ENCODE measurements at places on chromosomes 4 and X.

- no peak for DNase-seq
Measured at GRCh38 chr4:183636923-183637322, 22.1 kb downstream of the RWDD4 start.

DNA sequence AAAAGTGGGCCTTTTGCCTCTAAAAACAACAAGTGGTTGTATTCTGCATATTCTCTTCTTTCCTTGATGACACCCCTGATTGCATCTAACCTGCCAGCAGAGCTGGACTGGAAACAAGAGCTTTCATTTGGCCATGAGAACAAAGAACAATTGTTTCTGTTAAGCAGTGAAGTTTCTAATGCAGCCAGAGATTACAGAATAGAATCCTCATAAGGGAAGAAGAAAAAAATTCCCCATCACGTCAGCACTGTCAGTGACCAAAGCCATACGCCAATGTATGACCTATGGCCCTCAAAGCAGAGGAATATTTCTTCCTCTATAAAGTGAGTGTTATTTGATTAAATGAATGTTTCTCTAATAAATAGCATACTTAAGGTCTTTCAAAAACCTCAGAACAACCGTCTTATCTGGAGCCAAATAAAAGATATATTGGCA is 529.1 kb upstream of the INTU start:
- DNase-seq, result no peak

DNA sequence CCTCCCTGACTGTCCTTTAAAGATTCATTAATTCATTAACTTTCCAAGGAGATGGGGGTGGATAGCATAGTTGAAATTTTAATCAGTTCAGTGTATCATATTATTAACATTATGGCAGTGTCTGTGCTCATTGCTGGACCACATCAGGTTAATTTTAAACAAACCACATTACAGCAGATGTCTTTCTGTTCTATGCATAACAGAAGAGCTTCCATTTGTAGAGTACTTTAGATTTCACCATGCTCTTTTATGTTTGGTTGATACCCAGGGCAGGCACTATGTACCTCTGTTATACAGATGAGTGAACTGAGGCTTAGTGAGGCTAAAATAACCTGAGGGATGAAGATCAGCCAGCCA is 41.1 kb downstream of the AFF2 start:
- no peak for DNase-seq

GRCh38 chr4:146273204-146273901 is 59.0 kb downstream of the REELD1 start:
- no peak for DNase-seq

DNA sequence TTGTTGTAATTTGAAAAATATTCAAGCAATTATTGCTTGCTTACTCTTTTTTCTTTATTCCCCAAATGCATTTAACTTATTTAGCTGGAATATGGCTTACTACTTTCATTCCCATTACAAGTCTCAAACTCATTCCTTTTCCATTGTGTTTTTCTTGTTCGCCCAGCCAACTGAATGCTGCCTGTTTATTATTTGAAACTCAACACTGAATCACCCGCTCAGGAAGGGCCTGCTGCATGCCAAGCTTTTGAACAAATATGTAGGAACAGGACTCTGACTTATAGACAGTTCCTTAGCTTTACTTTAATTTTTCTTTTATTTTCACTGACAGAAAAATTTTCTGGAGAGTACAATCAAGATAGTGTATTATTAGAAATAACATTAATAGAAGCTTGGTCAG is 12.9 kb downstream of the PCDH18 start:
- no peak for DNase-seq

- no peak for DNase-seq
Measured at GRCh38 chrX:43910012-43910411, 27.8 kb upstream of the MAOB start.

GRCh38 chr4:119284876-119285780 is 36.8 kb downstream of the FABP2 start:
- no peak for DNase-seq

- DNase-seq, result no peak
Measured at GRCh38 chr4:55133951-55134350, 8.6 kb upstream of the KDR start.

DNA sequence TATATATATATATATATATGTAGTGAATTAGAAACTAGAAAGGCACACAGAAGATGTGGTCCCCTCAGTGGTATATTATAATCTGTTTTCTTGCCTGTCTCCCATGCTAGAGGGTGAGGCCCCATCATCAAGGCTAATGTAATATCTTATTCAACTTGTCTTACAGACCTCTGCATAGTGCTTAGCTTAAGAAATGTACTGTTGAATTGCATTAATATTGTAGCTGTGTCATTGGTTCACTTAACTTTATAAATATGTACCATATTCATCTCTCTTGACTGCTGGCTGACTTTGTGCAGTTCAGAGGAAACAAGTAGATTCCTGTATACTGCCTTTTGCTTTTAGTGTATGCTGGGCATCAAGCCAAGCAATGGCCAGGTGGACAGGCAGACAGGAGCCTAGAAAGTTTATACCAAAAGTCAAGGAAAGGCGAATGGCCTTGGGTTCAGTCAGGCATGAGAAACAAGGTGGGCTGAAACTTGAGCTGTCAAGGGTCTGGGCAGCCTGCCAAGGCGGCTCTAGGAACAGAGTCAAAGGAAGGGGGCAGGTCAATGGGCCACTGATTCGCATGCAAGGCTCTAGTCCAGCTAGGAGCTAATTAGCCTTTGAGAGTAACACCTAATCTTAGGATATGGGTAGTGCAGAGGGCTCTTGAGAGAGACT is 78.8 kb upstream of the LEF1 start:
- no peak for DNase-seq

GRCh38 chr4:20735931-20736330 is 35.7 kb downstream of the PACRGL start:
- DNase-seq, result no peak

GRCh38 chr4:168536448-168536847 is 39.6 kb downstream of the PALLD start:
- DNase-seq, result no peak

DNA sequence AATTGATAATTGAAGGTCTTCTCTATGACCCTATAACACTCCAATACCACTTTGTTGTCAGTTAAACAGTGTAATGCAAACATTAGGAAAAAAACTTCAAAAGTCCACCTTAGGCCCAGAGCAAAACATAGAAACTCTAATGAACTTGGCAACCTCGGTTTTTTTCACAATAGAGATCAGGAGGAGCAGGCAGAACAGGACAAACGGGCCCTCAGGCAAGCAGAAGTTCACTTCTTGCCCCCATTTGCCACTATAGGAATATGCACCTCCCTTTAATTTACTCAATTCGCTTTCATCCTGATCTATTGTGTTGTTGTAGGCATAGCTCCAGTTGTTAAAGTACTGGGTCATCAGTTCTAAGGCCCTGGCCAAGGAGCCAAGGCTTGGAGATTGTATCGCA is 18.2 kb downstream of the ACOX3 start:
- no peak for DNase-seq

GRCh38 chr4:72886602-72887001 is 182.9 kb downstream of the COX18 start:
- DNase-seq, result no peak

- no peak for DNase-seq
Measured at GRCh38 chrX:65674204-65674893, 6.9 kb downstream of the MSN start.

DNA sequence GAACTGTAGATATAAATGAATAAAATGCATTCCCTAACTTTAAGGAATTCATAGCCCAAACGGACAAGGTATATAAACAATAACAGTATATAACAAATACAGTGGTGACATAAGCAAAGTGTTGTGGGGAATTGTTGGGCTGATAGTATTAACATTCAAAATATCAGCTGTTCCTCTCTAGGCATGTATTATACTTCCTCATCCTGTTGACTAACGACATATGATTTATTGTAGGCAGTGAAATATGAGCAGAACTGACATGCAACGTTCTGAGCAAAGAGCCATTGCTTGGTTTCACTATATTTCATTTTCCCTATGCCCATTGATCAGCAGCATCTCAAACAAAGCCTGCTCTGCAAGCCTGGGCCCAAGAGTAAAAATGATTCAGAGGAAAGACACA is 143.9 kb downstream of the PTCHD1 start:
- no peak for DNase-seq

GRCh38 chr4:3792813-3793212 is 26.6 kb downstream of the ADRA2C start:
- no peak for DNase-seq

DNA sequence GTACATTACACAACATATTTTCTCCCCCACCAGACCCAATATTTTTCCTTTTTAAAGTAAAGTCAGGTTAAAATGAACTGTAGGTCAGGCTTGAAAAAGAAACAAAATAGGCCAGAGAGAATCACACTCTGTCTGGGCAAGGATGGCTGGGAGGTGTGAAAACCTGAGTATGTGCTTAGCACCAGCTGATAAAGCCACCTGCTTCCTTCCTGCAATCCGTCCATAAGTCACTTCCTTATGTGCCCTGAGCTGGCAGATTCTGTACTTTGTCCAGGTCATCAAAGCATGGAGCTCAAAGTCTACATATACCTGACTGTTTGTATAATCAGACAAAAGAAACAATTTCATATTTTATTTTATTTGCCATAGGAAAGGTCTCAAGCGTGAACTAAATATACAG is 37.7 kb downstream of the ANTXR2 start:
- DNase-seq, result no peak

DNA sequence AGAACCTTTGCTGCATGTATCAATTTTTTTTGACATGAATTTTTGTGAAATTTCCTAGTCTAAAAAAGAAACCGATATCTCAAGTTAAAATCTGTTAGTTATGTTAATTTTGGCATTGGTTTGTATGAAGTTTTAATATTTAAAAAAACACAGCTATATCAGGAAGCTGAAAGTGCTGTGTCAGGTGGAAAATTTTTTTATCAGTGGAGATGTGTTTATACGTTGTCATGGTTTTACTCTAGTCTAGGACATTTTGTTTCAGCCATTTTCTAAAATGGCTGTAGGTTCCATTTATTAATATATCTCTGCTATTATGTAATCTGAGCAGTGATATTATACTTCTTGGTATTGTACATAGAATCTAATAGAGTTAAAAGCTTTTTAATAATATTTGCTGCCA is 34.2 kb downstream of the OCRL start:
- DNase-seq, result no peak

GRCh38 chr4:3210467-3210866 is 38.5 kb upstream of the MSANTD1 start:
- DNase-seq, result no peak

DNA sequence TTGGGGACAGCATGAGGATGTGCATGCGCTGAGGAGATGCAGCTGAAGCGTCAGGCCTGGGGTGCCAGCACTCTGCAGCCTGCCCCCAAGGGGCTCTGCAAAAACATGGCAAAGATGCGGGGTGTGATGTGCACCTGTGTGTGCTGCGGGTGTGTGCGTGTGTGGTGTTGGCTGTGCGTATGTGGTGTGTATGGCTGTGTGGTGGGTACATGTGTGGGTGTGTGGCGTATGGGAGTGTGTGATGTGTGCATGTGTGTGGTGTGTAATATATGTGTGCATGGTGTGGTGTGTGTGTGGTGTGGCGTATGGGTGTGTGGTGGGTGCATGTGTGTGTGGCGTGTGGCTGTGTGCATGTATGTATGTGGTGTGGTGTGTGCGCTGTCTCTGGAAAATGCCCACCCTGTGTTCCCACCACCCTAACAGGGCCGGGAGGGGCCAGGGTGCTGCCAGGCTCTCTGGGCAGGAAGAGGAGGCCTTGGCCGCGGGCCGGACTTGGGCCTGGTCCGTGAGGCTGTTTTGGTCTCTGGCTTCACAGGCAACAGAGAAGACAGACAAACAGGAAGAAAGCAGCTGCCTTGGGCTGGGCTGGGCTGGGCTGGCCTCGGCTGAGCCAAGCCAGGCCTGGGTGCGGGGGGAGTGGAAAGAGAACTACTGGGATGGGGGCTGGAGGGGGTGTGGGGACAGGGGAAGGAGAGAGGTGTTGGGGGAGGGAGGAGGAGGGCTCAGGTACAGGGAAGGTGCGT is 1.1 kb upstream of the AVPR2 start:
- DNase-seq, result no peak

DNA sequence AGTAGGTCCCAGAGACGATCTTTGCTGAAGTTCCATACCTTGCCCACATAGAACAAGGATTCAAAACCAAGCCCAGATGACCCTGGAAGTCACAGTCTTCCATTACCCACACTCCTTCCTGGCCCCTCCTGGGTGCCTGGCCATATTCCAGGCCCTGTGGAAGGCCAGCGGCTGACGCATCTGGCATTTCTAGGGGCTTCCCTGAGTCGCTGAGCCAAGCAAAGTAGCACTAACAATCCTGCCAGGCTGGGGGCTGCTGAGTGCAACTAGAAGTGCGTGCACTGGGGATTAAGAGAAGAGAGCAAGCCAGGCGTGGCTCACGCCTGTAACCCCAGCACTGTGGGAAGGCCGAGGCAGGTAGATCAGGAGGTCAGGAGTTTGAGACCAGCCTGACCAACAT is 175.2 kb upstream of the CPEB2 start:
- DNase-seq, result no peak

DNA sequence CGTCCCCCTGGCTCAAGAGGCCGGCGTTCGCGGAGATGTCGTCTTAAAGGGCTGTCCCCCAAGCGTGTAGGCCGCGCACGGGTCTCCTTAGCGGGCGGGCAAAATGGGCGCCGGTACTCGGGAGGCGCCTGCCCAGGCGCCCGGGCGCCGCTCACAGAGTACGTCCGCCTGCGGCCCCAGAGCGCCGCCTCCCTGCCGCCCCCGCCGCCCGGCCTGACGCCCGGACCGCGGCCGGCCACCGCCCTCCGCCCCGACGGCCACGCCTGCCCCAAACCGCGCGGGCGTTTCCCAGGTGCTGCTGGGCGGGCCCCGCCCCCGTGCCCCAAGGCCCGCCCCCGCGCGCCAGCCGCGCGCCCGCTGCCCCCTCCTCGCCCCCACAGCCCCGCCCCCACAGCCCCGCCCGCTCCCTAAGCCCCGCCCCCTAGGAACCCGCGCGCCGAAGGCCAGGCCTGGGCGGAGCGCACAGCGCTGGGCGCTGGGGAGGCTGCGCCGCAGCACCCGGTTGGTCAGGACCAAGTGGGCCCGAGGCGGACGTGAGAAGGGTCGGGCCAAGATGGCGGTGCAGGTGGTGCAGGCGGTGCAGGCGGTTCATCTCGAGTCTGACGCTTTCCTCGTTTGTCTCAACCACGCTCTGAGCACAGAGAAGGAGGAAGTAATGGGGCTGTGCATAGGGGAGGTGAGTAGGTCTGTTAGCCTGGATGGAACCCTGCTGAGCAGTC is at the start of the genes BRCC3, CMC4 and MTCP1:
Gene BRCC3, plus strand, starts transcription at position 534 of the 719 bp plus-strand sequence. Its CDS starts 20 bp downstream, at position 554.
Gene CMC4, minus strand, starts transcription at position 162 of the 719 bp plus-strand sequence. CDS start 7,113 bp downstream, outside the sequence.
Gene MTCP1, minus strand, starts transcription at position 162 of the 719 bp plus-strand sequence. CDS start 5,126 bp downstream, outside the sequence.
- peak; percentile 69 for DNase-seq

GRCh38 chrX:86946569-86946968 is 571.0 kb upstream of the KLHL4 start:
- no peak for DNase-seq

DNA sequence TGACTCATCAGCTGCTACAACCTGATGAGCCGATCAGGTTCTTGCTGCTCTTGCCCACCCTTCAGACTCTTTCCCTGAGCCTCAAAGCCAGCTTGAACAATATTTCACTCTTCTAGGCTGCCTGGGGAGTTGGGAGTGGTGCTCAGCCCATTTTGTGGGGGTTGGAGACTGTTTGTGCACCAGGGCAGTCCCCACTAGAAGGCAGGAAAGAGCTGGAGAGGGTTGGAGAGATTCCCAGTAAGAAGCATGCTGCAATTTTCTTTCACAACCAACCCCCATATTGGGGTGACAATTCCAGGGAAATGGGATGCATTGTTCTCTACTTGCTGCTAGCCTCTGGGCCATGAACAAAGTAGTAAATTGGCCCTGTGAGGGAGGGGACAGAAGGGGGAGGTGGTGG is 44.1 kb downstream of the SLC16A2 start:
- no peak for DNase-seq
